EL (cell line): ENCODE measurements at places on chromosomes 3 and 15.
A peak's percentile ranks its signal among the peaks of the same experiment; 100 is the strongest.

GRCh38 chr15:65212097-65212496, 824 bp upstream of the CILP start:
- no peak for DNase-seq

DNA sequence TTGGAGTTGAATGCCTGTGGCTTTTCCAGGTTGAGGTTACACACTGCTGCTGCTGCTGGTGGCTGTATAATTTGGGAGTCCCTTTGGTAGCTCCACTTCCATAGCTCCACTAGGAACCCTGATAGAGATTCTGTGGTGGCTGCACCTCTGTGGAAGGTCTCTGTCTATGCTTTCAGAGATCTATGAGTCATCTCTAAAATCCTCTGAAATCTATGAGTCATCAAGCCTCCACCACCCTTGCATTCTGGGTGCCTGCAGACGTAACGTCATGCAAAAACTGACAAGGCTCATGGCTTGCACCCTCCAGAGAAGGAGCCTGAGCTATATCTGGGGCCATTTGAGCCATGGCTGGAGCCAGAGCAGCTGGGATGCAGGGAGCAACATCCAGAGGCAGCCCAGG, 1037.0 kb upstream of the CFAP20DC start:
- DNase-seq = peak; percentile 0

GRCh38 chr15:52710708-52711389, 31.7 kb upstream of the ATOSA start:
- no peak for DNase-seq

- DNase-seq = peak; percentile 46
These were observed 8.0 kb downstream of the FYCO1 start for GRCh38 chr3:45987368-45988291.

DNA sequence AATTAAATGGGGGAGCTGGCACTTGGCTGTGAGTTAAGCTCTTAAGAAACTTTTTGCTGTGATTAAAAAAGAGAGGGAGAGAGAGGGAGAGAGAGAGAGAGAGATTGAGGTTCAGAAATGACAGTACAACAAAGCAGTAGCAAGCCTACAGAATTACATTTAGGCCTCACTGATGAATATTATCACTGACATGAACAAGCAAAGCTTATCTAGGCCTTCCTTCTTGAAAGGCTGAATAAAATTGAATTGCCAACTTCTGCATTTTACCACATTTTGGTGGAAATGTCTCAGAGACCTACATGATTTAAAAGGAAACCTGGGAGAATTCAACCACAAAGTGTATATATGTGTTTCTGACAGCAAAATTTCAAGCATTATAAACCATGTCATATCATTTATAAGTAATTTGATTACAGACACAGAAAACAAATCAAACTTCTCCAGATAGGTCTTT, 530.8 kb downstream of the SOX2 start:
- no peak for DNase-seq

GRCh38 chr3:2851835-2852234, 258.3 kb downstream of the IL5RA start:
- no peak for DNase-seq

DNA sequence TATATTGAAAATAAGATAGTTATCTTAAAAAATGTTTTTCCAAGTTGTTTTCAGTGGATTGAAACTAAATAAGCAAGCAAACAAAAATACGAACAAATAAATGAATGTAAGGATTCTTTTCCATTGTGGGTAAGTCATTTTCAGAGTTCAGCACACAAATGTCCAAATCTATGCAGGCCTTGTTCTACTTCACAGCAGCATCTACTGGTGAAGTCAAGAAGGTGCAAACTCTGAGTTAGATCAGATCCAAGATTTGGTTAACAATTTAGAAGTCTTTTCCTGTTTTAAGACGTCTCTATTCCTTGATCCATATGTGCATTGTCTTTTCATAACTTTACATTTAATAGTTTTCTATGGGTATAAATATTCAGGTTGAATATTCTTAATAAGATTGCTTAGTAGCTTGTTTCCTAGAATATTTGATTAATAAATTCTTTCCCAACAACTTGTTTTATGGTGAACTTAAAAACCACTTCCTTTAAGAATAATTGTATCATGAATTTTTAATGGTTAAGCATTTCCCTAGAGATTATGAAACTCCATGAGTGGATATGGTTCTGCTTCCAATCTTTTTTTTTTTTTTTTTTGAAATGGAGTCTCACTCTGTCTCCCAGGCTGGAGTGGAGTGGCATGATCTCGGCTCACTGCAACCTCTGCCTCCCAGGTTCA, 10.5 kb downstream of the PTX3 start:
- peak; percentile 54 for DNase-seq

DNA sequence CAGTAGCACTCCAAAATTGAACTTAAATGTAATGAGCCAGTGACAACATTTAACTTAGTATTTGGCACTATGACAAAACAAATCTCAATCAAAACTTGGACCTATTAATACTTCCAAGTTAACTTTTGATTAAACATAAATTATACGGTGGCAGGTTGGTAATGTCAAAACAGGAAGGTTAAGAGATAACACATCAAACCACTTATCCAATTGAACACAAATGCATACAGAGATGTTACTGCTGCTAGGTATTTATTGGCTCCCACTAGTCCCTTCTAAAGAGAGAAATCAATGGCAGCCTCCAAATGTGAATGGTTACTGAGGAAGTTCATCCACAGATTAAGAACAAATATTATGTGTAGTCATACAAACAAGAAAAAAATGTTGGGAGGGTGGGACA, 1.8 kb downstream of the GSK3B start:
- DNase-seq = no peak

DNA sequence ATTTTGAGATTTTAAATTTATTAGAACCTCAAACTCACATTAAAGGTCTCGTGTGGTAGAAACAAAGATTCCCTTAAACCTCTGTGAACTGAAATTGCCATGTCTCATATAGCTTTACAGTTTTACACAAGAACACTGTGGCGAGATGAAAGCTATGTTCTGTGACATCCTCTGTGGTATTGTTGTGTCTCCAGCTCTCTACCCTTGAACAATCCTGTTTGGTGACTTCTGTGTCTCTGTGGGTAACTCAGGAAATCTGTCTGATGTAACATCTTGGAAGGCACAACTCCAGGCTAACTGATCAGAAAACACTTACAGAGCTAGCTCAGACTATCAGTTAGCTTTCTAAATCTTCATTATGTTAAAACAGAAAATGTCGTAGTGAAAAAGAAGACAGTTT, 318.8 kb upstream of the GBE1 start:
- DNase-seq = no peak

DNA sequence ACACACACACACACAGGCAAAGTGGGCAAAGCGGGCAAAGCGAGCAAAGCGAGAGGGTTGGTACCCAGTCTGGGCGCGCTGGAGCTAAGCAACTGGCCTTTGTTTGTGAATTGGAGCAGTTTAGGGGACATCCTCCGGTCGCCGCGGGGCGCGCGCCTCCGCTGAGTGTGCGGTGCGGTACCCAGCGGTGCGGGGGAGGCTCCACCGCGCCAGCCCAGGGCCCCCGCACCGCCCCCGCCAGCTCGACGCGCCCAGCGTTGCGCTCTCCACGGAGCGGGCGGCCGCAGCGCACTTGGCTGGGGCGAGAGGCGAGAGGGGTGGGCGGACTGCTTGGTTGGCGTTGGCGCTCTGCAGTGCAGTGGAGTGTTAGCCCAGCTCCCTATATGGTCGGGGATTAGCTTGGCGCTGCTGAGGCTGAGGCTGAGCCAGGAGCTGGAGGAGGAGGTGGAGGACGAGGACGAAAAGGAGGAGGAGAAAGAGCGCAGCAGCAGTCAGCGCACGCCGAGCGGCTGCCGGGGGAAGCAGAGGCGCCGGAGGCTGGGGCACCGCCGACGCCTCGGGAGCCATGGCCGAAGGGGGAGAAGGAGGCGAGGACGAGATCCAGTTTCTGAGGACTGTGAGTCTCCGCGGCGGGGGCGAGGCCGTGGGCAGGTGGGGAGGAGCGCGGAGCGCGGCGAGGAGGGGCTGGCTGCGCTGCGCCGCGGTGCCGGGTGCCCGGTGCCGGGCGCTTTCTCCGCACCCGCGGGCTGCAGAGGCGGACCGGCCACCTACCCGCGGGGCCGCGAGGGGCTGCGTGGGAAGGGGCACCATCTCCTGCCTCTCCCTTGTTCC, at the start of gene RYR3:
TSS of gene RYR3 (plus strand) at position 487 of the 831 bp plus-strand sequence. CDS start at position 566, 79 bp downstream.
- DNase-seq = no peak

- no peak for DNase-seq
These were observed 709 bp downstream of the SCAMP5 start for GRCh38 chr15:74995779-74996765.

DNA sequence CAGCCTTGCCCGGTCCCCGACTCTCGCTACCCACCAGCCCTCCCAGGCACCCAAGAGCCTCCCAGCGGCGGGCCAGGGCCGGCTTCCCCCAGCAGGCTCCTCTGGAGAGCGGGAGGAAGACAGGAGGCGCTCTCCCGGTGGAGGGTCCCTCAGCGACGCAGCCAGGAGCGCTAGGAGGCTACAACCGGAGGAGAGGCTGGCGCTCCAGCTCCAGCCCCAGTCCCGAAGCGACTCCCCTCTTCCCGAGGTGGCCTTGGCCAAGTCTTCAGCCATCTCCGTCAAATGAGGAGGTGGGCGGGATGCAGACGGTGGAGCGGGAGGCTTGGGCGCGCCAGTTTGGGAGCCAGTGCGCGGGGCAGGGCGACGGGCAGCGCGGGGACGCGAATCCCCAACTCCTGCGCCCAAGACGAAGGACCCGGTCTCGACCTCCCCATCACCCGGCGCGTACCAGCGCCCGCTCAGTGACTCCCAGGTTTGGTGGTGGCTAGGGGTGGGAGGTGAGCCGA, 722 bp downstream of the CHRNA3 start:
- no peak for DNase-seq

DNA sequence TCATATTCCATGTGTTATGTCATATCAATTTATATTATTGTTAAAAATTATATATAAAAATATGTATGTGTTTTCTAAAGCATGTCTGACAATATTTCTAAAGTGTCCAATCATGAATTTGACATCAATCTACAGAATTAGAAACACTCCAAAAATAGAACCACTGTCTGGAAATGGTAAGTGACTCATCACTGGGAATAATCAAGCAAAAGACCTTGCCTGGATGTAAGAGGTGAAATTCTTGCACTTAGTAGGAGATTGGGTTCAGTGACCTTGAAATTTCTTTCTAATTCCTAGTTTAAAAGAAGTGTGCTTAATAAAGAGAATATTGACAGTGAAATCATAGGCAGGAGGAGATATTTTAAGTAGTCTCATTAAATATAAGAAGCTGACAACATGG, 188.8 kb downstream of the ZNF385D start:
- no peak for DNase-seq

- DNase-seq = no peak
These were observed 112.5 kb upstream of the THBS1 start for GRCh38 chr15:39468331-39468730.

DNA sequence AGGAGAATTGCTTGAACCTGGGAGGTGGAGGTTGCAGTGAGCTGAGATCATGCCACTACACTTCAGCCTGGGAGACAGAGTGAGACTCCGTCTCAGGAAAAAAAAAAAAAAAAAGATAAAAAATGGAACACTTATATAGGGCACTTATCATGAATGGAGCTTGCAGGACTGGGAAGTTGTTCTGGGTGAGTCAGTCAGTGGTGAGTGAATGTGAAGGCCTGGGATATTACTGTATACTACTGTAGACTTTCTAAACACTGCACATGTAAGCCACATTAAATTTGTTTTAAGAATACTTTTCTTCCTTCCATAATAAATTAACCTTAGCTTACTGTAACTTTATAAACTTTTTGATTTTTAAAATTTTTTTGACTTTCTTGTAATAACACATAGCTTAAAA, 59.8 kb downstream of the SFMBT1 start:
- DNase-seq = peak; percentile 20

- no peak for DNase-seq
These were observed 138.3 kb downstream of the DIPK2A start for GRCh38 chr3:144109944-144110343.

DNA sequence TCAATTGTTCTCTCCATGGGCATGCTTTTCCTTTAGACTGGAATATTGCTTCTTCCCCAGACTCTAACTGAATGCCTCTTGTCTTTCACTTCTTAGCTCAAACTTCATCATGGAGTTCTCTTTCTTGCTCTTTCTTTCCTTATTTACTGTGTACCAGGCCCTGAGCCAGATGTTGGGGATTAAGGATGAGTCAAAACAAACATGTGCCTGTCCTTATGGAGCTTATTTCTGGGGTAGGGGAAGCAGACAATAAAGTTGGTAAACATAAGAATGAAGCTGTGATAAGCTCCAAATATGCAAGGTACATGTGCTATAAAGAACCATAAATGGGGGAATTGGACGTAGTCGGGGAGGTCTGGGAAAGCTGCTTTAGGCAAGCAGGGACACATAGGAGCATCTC, 145.8 kb downstream of the ALDH1A2 start:
- DNase-seq = no peak

DNA sequence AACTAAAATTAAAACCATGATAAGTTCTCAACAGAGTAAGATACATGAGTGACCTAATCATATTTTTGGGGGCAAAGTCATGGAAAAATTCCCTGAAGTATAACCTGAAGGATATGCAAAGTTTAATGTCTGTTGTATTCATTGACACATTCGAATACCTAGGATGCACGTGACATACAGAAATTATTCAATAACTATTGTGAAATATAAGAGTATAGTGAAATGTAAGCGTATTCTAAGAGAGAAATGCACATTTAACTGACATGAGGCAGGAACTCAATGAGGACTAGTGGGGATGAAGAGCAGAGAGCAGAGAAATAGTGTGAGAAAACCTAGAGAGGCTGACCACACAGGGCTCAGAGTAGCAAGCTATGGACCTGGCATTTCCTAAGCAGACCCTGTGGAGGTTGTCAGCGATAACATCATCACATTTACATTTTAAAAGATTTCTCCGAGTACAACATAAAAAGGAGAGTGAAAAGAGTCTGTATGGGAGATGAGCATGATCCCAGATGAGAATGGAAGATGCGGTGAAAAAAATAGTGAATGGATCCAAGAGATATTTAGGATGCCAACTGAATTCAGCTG, 588.8 kb downstream of the MAGI1 start:
- DNase-seq = no peak

DNA sequence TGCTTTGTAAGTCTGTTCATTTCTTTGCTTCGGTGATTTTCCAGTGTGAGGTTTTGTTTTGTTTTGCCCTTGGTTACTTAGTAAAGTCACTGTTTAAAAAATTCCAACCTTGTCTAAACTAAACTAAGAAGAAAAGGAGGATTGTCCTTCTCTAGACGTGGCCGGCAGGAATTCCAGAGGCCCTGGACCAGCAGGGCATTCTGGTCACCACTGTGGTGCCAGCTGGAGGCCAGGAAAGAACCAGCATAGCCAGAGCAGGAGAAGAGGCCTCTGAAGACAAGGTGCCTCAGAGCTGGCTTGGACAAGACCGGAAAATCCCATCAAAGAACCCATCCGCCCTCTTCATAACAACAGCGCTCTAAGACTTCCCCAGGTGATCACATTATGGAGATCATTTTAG, 8.2 kb downstream of the PLOD2 start:
- no peak for DNase-seq

DNA sequence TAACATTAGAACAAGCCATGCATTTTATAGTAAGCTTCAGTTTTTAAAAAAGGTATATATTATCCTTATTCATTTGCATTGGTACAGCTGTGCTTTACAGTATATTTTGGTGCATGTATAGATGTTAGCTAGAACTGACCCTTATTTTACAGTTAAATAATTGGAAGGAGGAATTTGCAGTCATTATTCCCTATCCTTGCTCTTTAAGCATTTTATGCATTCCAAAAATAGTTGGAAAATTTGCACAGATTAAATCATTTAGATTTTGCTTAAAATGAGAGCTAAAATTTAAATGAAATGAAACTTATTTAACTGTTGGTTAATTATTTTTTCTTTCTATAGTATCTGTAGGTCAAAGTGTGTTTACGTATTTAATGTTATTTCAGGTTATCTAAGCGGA, 667.1 kb downstream of the NAALADL2 start:
- no peak for DNase-seq

GRCh38 chr3:117750674-117751269, 1041.2 kb downstream of the TUSC7 start:
- DNase-seq = no peak
